ENCODE measurements at places on chromosomes 13 and 19.

DNA sequence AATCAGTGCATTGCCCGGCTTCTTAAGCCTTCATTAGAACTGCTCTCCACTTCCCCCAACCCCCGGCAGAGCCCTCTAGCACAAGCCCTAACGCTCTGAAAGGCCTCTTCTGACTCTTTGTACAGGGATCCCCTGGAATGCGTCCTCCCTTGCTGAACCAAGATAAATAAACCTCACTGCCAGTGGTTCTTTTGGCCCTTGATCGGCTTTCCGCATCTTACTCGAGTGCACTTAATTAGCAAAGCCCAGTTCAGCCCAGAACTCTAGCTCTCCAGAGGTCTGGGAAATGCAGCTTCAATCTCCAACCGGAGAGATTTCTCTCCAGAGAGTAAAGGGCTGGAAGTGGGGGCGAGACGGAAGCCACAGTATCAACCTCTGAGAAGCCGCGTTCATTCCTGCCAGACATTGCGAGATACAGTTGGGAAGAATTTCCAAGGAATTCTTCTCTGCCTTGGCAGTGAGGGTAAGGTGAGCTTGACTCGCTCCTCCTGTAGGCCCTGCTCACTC, 8.7 kb upstream of the ZNF444 start:
- DNase-seq: no peak

DNA sequence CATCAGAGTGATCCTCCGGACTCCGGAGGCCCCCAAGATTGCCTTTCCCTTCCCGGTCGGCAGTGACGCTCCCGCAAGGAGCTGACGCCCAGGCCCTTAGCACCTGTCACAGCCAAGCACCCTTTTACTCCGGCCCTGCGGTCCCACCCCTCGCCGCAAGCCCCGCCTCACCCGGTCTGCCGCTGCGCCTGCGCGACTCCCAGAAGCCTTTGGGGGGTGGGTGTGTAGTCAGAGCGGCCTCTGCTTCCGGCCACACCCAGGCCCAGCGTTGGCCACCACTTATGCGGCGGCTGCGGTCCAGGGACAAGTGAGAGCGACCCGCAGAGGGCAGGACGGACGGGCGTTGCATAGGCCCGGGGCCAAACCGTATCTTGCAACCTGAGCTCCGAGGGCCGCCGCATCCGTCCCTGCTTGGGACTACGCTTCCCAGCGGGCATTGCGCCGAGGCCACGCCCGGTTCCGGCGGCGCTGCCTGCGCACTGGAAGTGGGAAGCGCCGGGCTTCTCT, 441 bp upstream of the ZFP28 start:
- DNase-seq: no peak

DNA sequence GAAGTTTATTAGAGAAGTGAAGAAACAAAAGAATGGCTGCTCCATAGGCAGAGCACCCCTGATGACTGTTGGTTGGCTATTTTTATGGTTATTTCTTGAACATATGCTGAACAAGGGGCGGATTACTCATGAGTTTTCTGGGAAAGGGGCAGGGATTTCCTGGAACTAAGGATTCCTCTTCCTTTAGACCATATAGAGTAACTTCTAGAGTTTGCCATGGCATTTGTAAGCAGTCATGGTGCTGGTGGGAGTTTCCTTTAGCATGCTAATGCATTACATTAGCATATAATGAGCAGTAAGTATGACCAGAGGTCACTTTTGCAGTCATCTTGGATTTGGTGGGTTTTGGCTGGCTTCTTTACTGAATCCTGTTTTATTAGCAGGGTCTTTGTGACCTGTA, 38.7 kb upstream of the PCDH8 start:
- DNase-seq: no peak

DNA sequence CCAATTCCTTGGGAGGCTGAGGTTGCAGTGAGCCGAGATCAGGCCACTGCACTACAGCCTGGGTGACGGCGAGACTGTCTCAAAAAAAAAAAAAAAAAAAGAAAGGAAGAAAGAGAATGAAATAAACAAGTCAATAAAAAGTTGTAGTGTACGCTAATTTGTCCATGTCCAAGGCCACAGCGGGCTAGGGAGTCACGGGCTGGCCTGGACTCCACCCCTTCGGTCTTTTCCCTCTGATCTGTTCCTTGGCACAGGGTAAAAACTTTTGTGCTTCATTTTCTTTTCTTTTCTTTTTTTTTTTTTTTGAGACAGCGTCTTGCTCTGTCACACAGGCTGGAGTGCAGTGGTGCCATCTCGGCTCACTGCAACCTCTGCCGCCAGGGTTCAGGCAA, 19.4 kb upstream of the MKNK2 start:
- no peak for DNase-seq

DNA sequence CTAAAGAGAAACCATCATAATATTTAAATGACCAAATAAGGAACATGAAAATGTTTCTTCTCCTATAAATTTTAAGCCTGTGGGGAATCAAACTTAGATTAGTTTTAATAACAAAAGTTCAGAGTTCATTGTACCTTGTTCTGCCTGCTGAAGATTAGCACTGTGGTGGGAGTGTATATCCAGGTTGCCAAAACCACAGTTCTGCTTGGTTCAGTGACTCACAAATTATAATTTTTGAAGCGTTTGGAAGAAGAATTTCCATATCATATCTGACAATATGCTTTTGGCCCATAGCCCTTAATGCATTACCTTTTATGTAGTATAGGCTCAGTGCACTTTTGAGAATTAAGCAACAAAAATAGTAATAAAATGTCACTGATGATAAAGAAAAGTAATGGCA, 545.2 kb downstream of the GPC6 start:
- DNase-seq: no peak

DNA sequence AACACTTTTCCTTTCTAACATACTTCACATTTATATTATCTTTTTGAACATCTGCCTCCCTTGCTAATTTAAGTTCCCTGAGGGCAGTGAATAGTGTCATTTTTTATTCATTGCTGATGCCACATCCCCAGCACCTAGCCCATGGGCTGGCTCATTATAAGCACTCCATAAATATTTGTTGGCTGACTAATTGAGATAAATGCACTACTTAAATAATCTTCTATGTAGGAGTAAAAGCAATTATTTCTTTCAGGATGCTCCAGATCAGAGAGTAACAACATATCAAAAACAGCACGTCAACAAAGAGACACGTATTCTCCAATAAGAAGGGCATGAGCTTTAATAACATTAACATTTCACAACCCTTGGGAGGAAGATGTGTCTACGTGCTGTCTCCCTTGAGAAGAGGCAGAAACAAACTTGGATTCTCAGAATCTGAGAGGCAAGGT, 228.2 kb downstream of the LHFPL6 start:
- no peak for DNase-seq

GRCh38 chr13:101026736-101027398, 352.3 kb upstream of the TMTC4 start:
- DNase-seq: no peak

- DNase-seq: peak; percentile 30
Measured at GRCh38 chr13:98445340-98446233, 131.3 kb downstream of the STK24 start.

DNA sequence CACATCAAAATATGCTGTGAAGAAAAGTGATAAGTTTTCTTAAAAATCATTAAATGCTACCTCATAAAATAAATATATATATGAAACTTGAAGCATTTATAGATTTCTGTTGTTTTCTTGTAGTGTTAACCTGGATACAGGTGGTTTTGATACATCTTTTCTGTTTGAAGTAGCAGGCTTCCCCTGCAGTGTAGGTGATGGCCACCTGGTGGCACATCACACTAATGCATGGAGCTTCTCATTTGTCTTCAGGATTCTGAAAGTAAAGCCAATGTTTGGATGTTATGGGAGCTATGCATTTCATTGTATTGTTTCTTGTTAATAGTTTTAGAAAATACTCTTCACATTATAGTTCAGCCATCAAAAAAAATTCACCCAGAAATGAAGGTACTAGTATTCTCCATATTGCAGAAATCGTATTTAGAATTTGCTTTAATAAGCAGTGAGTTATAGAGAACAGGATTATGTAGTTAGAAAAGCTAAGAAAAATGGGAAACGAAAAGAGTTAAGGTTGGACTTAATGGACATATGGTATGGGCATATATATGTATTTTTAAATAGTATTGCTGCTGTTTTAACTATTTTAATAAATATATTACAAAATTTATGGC, 18.7 kb downstream of the GPR180 start:
- peak; percentile 17 for DNase-seq

GRCh38 chr19:21677696-21678418, 89.5 kb downstream of the ZNF100 start:
- DNase-seq: no peak

DNA sequence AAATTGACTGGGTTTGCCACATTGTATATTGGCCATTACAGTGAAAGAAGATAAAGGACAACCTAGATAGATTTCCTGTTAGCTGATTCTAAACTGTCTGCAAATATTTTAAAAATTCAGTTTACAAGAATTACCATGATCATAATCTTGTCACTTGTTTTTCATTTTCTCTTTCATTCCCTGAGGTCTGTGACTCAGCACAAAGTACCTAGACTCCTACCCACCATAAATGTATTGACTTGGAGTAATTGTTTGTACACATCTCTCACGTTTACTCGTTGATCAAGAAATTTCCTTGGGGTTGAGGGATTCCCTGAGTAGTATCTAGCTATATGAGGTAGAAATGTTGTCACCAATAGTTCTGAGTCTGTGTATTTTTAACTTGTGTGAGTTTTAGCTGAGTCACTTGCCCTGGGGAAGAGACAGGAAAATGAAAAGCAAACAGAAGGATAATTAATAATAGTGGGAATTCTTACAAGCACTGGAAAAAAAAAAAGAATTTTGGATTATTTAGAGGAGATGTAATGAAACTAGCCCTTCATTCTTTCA, 299.2 kb upstream of the DACH1 start:
- DNase-seq: peak; percentile 34

GRCh38 chr13:59472134-59472533, 691.6 kb downstream of the DIAPH3 start:
- DNase-seq: no peak

- DNase-seq: no peak
Measured at GRCh38 chr19:18951721-18952281, 10.8 kb upstream of the HOMER3 start.

DNA sequence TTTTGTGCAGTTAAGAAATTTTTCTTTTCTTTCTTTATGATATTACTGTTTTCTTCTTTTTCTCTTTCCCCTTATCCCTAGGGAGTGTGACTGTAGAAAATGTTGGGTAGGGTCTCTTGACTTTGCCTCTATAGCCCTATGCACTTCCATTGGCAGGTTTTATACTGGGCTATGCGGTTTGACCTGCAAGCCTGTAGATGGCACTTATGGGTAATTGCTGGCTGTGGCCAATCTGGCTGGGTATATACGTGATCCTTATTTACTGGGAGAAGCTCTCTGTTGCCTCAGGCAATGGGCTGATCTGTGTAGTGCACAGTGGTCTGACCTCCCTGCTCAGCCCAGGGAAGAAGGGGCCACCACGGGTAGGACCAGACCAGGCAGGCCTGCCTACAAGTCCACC, 78.8 kb downstream of the RAP2A start:
- DNase-seq: no peak

- DNase-seq: no peak
Measured at GRCh38 chr13:114057166-114058050, 75.0 kb downstream of the RASA3 start.

DNA sequence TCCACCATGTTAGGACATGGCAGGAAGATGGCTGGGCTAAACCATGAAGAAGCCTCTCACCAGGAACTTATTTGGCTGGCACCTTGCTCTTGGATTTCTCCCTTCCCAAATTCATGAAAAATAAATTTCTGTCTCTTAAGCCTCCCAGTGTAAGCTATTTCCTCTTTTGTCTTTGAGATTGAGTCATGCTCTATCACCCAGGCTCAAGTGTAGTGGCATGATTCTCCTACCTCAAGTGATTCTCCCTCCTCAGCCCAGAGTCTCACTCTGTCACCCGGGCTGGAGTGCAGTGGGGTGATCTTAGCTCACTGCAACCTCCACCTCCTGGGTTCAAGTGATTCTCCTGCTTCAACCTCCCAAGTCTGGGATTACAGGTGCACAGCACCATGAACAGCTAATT, 12.6 kb downstream of the ZNF888 start:
- DNase-seq: no peak

GRCh38 chr13:35475212-35475959, 1.1 kb downstream of the MAB21L1 start:
- no peak for DNase-seq

DNA sequence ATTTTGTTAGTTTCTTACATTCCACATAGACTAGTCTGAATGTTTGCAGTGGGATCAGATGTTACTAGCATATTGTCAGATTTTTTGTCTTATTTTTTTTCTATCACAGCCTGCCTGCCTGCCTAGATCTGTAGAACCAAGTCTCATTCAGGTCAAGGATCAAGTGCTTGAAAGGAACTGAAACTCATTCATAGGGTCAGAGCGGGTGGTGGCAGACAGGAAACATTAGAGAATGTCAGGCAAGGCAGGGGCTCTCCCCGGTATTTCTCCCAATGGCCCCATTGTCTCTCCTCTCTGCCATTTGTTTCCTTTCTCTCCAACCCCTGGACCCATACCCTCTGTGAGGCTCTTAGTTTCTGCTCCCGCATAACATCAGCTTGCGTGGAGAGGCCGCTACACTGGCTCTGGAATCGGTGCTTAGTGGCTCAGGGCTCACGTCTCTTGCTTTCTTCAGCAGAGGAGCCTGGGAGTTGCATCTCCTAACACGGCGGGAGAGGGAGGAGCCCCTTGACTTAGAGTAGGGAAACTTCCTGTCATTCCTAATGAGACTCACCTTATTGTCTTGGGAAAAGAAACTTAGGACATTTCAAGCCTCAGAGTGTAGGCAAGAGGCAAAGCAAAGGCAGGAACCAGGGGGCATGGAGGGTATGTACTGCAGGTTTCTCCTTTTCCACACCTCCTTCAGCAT, 35.6 kb upstream of the SPATA13 start:
- DNase-seq: no peak
